Kidney (tissue), 22 donors: ENCODE measurements at places on chromosomes 7 and 10.
A peak's percentile ranks its signal among the peaks of the same experiment; 100 is the strongest.

DNA sequence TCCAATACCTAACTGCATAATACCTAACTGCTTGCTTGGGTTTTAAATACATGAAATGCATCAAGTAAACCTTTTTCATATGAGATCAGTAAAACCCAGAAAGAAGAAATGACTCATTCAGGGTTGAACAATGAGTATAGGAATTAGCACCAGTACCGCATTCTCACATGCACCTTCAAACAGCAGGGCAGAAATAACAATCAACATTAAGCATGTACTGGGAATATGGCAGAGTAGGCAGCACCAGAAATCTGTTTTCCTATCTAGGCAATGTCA is 850.3 kb upstream of the SORCS1 start:
- DNase-seq: no peak

GRCh38 chr7:73555411-73555982 is 2.0 kb downstream of the BCL7B start:
- no peak for DNase-seq

DNA sequence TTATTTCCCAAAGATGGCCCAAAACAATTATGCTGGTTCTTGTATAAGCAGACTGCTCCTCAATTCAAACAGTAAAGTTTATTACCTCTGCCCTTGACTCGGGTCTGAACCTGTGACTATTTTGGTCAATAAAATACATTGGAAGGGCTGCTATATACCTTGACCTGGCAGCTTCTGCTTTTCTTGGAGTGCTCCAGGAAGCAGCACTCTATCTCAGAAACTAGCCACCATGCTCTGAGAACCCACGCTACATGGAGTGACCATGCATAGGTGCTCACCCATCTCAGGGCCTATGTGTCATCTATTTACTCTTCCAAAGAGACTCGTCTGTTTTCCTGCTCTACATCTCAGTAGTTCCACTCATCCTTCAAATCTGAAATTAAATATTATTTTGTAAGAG is 299.9 kb downstream of the AHR start:
- DNase-seq: no peak

GRCh38 chr7:4730971-4731370 is 44.5 kb upstream of the AP5Z1 start:
- no peak for DNase-seq

DNA sequence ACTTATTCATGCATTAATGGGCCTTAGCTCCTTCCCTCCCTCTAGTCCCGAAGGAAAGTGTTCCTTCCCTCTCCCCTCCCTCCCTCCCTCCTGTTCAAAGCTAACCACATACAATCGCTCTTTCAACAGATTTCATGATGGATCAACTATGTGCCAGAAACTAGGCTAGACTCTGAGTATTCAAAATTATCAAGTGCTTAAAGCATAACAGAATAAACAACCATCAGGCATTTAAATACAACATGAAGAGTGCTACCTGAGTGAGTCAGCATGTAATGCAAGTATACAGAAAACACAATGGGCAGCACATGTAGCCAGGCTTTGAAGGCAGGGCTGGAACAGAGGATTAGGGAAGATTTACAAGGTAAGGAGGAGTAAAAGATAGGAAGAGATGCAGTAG is 11.3 kb downstream of the CHCHD3 start:
- DNase-seq: no peak

- no peak for DNase-seq
Measured at GRCh38 chr7:82723411-82723810, 279.8 kb upstream of the CACNA2D1 start.

DNA sequence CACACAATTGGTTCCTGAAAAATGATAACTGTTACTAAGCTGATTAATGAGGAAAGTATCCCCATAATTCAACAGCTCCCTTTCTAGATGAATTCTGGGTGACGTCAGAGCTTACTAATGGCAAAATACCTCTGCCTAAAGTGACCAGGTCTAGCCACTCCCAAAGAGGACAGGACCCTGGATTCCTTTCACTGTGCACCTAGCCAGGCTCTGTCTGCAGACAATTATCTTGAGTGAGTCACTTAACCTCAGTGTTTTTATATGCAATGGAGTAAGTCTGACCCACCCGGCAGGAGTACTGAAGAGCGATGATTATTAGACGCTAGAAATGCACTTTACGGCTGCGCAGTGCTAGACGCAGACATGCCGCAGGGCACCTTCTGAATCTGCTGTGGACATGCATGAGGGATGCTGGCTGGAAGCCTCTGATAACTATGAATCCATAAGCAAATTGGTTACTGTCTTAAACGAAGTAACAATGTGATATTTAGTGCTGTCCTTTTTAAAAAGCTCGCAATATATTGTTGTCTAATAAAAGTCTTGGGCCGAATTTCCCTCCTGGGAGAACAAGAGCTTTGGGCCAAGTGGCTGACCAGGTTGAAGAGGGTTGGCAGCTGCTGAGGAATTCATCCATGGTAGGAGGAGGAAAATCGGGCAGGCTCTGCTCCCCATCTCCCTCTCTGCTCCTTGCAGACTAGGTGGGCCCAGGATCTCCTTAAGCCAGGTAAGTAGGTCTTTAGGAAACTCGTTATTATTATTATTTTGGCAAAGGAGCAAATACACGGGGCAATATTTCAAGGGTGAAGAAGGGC is 4.6 kb upstream of the INPP5A start:
- DNase-seq: no peak

GRCh38 chr10:120493411-120494312 is 36.6 kb downstream of the PLPP4 start:
- no peak for DNase-seq

GRCh38 chr7:8035647-8036518 is 67.3 kb downstream of the GLCCI1 start:
- DNase-seq: no peak

- no peak for DNase-seq
Measured at GRCh38 chr7:128116740-128117139, 85.5 kb upstream of the LRRC4 start.

- no peak for DNase-seq
Measured at GRCh38 chr10:62027841-62028501, 126.5 kb downstream of the ARID5B start.

DNA sequence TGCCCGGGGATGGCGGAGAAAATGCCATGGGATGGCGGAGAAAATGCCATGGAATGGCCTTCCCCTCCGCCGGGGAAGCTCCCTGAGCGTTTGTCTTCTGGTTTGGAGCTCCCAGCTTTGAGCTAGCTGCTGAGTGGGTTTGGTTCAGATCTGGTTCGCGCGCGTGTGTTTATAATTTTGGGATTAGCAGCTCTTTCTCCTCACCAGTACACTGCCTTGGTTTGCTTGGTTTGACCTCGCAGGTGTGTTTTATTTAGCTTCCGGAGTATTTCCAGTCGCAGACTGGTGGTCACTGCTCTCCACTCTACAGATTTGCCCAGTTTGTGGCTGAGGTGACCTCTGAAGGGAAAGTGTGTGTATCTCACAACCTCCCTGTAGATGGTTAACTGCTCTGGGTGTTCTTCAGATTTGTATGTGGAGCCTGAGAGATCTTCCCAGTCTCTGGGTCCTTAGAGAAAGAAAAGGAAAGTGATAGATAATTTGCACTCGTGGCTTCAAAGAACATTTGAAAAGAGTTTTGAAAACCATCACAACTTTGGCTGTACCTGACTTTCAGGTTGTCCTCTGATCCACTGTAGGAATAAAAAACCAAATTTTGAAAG is 597 bp downstream of the ZNF277 start:
- DNase-seq: no peak

- peak; percentile 97 for DNase-seq
Measured at GRCh38 chr7:155205368-155206317, 92.0 kb upstream of the INSIG1 start.

- no peak for DNase-seq
Measured at GRCh38 chr10:30728127-30728526, 98.6 kb upstream of the LYZL2 start.

GRCh38 chr10:47295411-47295810 is 4.6 kb upstream of the GDF10 start:
- DNase-seq: no peak

DNA sequence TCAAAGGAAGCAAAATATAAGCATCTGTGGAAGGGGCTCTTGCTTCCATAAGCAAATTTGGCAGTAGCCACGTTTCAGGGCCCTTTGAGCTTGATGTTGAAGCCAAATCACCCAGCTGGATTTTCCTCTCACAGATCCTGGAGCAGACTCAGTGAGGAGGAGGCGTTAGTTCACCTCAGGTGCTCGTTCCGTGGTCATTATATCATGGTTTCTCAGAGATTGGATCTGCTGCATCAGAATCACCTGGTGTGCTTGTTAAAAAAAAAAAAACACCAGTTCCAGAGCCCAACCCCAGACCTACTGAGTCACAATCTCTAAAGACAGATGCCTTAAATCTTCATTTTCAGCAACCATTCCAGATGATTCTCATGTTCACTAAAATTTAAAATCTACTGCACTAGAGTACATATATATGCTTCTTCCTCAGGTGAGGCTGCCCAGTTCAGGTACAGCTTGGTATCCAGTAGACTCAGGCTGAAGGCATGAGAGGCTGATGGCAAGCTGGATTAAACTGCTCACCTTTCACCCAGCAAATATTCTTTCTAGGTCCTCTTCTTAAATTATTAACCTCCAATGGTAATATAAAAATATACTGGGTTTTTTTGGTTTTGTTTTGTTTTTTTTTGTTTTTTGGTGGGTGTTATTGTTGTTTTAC is 24.9 kb downstream of the TFAM start:
- no peak for DNase-seq

- DNase-seq: no peak
Measured at GRCh38 chr10:77887631-77888355, 38.8 kb downstream of the DLG5 start.

- no peak for DNase-seq
Measured at GRCh38 chr10:13792006-13792405, 205.2 kb downstream of the PRPF18 start.

GRCh38 chr10:84784749-84785148 is 456.4 kb downstream of the CCSER2 start:
- DNase-seq: no peak

GRCh38 chr10:95880704-95881103 is 27.1 kb upstream of the CC2D2B start:
- no peak for DNase-seq

GRCh38 chr10:12637649-12638048 is 288.3 kb downstream of the CAMK1D start:
- DNase-seq: no peak

GRCh38 chr7:157003756-157004520 is 6.5 kb downstream of the MNX1 start:
- DNase-seq: no peak

DNA sequence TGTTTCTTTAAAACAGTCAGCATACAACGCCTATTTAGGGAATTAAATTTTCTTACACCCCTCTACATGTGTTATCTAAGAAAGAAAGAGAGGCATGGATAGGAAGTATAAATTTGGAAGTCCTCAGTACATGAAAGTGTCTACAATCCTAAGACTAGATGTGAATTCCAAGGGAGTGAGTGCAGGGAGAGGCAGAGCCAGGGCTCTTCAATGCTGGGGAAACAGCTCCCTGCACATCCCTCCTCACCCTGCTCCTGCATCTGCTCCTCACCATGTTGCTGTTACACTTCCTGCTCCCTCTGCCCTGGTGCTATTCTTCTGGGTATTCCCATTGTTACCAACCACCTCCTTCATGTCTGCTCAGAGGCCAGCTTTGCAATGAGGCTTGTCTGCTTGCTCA is 229.1 kb upstream of the AKR1E2 start:
- DNase-seq: no peak

- DNase-seq: no peak
Measured at GRCh38 chr7:150831851-150832250, 20.5 kb upstream of the AOC1 start.

GRCh38 chr7:36217211-36217960 is 64.3 kb downstream of the EEPD1 start:
- no peak for DNase-seq
